ENCODE measurements at places on chromosomes 3 and 15.

- no peak for DNase-seq
Observed at GRCh38 chr3:181847276-181847675, 135.6 kb downstream of the SOX2 start.

- DNase-seq, result no peak
Observed at GRCh38 chr3:169022457-169022856, 641.1 kb downstream of the MECOM start.

- DNase-seq, result no peak
Observed at GRCh38 chr3:64188810-64189560, 36.3 kb downstream of the PRICKLE2 start.

DNA sequence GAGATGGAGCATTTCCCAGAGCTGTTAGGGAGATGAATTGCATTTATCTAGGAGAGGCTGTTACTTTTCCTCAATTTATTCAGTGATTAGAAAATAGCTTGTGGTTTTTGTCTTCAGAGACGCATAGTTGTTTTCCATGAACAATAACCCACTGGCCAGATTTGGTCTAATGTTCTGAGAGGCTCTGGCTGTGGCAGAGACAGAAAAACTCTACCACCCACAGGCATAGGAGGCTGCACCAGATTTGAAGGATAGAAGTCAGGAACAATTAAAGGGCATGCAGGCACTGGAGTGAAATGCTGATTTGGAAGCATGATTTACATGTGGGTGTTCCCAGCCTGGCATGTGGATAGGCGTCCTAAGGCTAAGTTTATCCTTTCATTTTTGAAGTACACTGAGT lies 143.5 kb downstream of the NFKBIZ start:
- DNase-seq, result no peak

DNA sequence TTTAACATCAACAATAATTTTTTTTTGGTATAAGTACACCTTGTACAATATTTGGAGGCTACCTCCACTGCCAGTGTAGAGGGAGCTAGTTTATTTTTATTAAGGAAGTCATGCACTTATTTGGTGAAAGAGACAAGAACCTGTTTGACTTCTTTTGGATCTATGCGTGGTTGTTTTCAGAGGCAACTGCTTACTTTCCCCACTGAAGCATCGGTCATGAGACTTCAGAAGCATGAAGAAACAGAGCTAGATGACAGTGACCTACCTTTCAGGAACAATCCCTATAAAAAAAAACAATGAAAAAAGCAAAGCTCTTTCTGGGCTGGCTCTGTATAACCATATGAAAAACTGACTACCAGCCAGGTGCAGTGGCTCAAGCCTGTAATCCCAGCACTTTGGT lies 20.0 kb upstream of the ZNF148 start:
- DNase-seq, result no peak

Data from activated B cell treated with CpG ODN at 0.5 μM for 24 hours (primary cell).